ENCODE measurements at places on chromosomes 16 and 17. TPM values are rescaled to one million over a fixed set of nuclear protein-coding genes. Genes with fewer than 3 reads are reported as not detected.

GRCh38 chr16:9016824-9017223 is 53.1 kb upstream of the USP7 start:
- DNase-seq = no peak

- no peak for DNase-seq
Observed at GRCh38 chr16:88454523-88454947, 1.5 kb downstream of the ZFPM1 start.

DNA sequence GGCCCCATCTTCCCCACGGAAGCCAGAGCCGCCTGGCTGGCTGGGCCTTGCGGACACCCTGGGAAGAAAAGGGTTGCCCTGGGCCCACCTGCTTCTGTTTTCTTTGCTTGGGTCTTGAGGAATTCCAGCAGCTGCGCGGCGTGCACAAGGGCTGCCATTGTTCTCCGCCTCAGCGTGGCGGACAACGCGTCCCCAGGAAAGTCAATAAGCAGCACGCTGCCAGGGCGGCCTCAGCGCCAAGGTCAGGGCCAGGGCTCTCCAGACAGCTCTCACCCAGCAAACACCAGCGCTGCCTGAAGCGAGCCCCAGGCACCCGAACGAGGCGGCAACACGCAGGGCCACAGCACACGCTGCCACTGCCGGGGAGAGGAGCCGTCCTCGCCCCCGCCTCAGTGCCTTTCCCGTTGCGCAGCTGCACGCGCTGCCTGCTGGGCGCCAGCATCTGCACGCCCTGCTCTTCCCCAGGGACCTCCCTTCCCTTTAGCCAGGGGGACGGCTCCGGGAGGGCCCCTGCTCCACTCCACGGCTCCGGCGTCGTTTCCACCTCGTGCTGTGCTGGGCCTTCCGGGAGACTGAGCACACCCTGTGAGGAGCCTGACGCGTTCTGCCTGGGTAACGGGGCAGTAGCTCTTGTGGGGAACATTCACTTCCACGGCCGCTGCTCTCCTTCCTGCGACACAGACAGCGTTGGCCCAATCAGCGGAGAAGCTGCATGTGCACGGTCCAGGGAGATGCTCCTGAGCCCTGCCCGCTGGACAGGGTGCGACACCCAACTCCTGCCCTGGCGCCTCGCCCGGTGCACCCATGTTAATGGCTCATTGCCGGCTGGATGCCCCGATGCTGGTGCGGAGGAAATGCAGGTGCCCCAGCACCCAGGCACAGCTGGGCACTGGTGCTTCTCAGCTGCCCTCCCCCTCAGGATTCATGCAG is 57.8 kb downstream of the LMF1 start:
- DNase-seq = no peak

GRCh38 chr17:78428025-78428575 is 49.7 kb downstream of the PGS1 start:
- no peak for DNase-seq

GRCh38 chr16:782258-782657 is 5.9 kb downstream of the RPUSD1 start:
- DNase-seq = no peak

DNA sequence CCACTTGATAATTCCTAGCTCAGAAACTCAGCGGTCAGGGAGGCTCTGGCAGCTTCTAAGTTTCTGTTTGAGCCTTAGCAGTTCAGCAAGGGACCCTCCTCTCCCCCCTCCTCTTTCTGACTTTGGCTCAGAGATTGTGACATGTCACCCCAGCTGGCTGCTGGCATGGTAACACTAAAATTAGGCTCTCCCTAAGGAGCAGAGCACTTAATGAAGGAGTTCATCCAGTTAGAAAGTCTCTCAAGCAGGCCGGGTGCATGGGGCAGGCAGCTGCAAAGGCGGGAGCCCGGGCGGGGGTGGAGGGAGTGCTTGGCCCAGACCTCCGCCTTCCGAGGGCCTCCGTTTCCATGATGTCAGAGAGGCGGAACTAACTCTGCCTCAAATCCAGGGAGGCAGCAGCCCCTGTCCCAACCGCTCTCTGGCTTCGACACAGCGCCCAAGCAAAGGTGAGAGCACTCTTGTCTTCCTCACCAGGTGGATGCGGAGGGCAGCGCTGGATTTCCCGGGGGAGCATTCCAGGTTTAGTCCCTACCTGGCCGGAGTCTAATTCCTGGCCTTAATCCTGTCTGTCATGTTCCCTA is 128.0 kb upstream of the PLCG2 start:
- peak; percentile 87 for DNase-seq

DNA sequence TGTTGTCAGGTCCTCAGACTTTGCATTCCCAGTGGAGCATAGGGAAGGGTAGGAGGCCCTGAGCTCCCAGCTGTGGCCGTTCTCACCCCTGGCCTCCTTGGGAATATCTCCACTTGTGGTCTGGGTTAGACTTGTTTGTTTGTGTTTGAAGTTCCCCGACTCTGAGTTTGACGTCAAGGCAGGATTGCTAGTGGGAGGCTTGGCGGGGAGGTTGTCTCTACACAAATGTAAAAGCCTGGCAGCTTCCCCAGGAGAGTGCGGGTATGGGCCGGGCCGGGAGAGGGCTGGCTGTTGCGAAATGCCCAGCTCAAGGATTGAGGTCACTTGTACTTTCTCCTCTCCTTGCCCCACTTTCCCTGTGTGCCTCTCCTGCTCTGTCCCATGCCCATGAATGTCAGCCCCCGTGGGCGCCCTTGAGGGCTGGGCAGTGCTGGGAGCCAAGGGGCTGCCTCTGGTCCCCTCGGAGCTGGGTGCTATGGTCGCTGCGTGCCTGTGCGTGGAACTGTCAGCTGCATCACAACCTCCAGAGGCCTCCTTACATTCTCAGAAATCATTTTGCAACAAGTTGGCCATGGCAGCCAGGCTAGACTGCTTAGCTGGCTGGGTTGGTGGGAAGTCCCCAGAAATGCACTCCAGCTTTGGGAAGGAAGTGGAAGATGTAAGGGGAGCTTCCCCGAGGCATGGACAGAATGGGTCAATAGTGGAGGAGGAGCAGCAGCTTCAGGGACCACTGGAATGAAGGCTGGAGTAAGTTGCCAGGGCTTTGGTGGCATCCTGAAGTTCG is 84.3 kb downstream of the KSR1 start:
- no peak for DNase-seq

DNA sequence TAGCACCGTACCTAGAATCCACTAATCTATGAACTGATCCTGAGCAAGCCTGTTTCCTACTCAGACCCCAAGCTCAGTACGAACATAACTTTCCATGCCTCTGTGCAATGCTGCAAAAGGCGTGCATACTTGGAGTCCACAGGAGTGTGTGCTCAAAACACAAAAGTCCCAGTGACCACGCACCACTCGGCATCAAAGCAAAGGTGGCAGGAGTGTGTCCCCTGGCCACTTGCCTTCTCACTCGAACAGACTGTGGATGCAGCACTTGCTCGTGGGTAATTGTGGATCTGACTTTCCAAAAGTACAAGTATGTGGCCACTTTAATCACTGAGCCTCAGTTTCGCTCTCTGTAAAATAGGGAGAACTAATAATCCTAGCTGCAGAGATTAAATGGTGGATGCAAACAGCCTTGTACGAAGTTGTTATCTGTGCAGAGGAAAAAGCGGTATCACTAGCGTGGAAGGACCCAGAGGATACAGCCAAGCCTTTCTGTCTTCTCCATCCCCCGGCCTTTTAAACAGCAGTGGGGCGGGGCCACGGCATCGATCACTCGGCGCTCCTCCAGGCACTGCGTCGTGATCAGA is 311 bp upstream of the KDM8 start:
- peak; percentile 96 for DNase-seq

The TSPOAP1 gene
- 39.7 TPM for total RNA-seq

DNA sequence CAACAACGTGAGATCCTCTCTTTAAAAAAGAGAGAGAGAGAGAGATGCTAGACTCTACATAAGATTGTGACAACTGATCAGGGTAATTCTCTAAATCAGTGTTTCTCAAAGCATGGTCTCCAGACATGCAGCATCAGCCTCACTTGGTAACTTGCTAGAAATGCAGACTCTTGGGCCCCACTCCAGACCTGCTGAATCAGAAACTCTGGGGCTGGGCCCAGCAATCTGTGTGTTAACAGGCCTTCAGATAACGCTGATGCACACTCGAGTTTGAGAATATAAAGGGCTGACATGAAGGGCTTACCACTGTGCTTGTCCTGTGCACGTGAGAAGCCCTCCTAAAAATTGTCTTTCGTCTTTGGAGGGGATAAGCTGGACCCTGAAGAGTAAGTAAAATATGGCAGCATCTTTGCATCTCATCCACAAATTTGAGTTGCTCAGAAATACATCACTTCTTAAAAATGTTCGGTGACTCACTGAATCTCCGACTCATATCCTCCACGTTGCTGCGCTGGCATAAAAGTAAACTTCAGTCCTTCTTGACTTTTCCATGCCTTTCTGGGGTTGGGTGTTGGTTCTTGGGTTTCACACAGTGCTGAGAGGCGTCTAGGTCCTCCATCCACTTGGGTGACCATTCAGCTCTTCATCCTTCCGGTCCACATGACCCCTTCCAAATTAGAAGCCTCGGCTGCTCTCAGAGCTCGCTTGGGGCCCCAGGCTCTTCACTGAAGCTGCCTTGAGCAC is 26.1 kb upstream of the KDM8 start:
- DNase-seq = no peak

- no peak for DNase-seq
Observed at GRCh38 chr16:89572073-89572484, 3.5 kb upstream of the CPNE7 start.

The NPIPB2 gene
- 14.4 TPM for total RNA-seq

The KRT31 gene
- total RNA-seq = not detected

The MBTPS1 gene
- total RNA-seq = 105 TPM

- no peak for DNase-seq
Observed at GRCh38 chr16:57051696-57052228, 40.6 kb upstream of the CPNE2 start.

DNA sequence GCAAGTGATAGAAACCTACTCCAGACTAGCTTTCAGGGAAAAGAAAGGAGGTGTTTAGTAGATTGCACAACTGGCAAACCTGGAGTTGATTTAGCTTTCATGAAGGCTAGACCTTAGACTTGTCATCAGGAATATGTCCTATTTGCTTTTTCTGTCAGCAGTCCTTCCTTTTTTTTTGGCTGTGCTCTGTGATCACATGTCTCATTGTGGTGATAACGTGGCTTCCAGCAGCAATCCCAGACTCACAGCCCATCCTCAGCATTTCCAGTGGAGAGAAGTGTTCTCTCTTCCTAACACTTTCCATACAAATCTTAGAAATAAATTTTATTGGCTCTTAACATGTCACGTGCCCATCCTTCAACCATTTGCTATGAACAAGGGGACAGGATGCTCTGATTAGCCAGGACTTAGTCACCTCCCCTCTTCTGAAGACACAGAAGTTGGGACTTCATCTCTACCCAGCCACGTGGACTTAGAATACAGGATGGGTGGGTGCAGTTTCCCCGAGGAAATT is 74.7 kb downstream of the CDH13 start:
- DNase-seq = no peak

The TP53TG3B gene
- not detected for total RNA-seq

DNA sequence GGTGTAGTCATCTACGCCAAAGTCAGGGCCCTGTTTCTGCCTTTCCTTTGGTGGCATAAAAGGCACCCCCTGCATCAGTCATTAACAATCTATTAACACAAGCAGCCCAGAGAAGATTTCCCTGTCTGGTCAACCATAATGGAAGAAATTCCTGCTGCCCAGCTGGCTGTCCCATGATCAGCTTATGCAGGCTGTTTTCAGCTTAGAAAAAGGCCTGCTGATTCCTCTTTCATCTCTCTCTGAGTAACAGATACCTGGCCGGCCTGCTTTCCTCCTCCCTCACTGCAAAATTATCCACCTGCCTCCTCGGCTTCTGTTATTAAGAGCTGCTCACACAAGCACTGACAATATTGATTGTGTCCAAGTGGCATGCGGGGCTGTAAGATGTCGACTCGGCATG is 70.3 kb upstream of the MMP2 start:
- DNase-seq = no peak

The WNT9B gene
- not detected for total RNA-seq

- no peak for DNase-seq
Observed at GRCh38 chr16:28880589-28880915, 2.3 kb downstream of the ATP2A1 start.

The DHRS7C gene
- not detected for total RNA-seq

DNA sequence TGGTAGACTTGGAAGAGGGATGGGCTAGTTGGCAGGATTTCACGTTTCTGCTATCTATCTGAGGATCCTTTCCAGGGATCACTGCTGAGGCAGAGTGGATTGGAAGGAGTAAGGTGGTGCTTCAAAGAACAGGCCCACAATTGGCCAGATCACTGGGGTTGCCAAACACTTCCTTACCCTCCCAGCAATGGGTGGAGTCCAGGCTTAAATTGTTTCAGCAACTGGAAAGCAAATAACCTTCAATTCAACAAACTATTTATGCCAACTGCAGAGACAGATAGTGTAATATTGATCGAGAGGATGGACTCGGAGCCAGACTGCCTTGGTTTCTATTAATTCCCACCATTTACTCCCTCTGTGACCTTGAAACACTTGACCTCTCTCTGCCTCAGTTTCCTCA is 2.1 kb downstream of the ARRB2 start:
- DNase-seq = no peak

GRCh38 chr17:38861399-38861843 is 7.9 kb upstream of the RPL23 start:
- no peak for DNase-seq

The AXIN2 gene
- 26.5 TPM for total RNA-seq

- DNase-seq = no peak
Observed at GRCh38 chr16:4803401-4803844, 990 bp upstream of the ROGDI start.

DNA sequence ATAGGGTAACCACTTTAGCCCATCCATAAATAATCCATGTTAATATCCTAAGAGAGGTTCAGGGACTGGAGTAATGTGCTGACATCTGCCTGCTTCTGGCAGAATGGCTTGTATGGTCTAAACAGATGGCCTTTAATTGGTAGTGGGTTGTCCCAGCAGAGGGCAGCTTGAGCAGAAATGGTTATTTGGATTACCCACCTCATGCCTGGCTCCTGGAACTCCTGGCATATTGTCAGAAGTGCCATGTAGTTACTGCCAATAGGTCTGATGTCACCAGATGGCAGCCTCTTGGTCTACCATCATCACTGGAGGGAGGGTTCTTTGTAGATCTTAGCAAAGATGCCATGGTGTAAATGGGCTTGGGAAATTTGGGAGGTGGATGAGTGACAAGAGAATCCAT is 157.5 kb upstream of the SOX9 start:
- no peak for DNase-seq

DNA sequence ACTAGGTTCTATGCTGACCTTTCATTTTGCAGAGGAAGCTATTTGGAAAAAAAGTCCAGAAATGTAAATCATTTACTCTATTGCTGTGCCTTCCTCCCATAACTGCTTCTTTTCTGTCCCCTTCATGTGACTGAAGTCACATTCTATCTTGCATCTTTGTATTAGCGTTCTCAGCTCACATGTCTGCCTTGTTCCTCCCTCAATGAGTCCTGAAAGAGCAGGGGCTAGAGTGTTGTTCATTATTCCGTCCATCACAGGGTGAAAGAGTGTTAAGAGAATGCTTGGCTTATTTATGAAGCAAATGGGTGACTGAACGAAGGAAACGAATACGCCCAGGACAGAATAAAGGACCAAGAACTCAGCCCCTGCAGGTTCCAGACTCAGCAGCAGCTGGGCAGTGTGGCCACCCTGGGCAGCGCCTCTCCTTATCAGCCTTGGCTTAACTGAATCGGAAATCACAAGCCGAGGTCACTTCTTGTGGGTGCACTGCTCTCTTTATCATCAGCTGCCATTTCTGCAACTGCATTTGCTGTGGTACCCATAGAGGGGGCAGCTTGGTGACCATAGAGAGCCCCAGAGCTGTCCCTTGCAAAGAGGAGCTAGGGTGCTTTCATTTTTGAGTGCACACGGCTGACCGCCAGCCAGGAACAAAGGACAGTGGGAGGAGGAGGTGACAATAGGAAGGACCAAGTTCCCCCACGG is 1.8 kb upstream of the PIK3R6 start:
- DNase-seq = no peak

The TP53TG3C gene
- not detected for total RNA-seq

GRCh38 chr17:63930951-63931575 is 1.1 kb downstream of the CD79B start:
- DNase-seq = no peak

The PIRT gene
- 0.32 TPM for total RNA-seq

Data from glutamatergic neuron (in vitro differentiated cells).